ENCODE measurements at places on chromosomes 5 and 9.

- no peak for DNase-seq
These were observed 521.9 kb downstream of the TLE4 start for GRCh38 chr9:80093695-80094094.

DNA sequence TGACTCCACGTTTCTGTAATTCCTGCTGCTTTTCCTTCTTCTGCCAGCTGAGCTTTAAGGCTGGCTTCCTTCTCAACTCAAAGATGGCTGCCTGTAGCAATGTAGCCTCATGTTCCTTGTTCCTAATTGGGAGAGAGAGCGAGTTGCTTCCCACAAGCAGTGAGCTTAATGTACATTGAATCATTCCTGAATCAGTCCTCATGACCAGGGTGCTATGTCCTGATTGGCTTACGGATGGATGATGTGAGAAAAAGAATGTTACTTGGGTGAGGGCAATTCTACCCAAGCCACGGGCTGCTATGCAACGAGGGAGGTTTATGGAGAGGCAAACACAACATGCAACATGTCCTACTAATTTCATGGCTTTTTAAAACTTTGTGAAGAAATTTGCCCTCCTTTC is 356.2 kb downstream of the RASEF start:
- no peak for DNase-seq

DNA sequence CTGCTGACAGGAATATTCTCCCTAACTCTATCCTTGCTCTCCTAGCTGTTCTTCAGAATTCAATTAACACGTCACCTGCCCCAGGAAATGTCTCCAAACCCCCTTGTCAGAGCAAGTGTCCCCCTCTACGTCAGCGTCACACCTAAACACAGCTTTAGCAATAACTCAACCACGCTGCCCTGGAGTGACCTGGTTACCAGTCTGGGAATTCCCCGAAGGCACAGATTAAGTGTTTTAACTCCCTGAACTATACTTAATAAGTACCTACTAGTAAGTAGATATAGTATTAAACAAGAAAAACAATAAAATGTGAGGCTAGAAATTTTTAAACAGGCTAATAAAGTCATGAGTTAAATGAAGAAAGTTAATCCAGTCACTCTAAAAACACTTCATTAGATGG is 78.4 kb downstream of the FANCC start:
- no peak for DNase-seq

- DNase-seq, result no peak
These were observed 176.1 kb upstream of the RASEF start for GRCh38 chr9:83238871-83239640.

DNA sequence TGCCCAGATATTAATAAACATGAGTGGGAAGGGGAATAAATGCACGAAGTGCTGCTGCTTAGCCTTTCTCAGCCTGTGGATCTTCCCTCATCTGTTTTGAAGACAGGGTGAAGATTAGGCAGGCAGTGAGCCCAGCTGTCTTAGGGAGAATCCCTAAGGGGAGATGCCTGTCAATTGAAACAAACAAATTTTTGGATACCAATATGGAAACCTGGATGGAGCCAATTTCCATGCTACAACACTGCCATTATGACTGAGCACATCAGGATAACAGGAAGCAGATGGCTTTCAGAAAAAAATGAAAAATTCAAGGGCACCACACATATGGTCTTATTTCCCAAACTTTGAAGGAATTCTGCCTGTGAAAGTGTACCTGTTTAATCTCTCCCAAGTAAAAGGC is 80.3 kb downstream of the HMHB1 start:
- no peak for DNase-seq

GRCh38 chr9:27489087-27489876 is 34.8 kb upstream of the IFNK start:
- no peak for DNase-seq

GRCh38 chr5:143315929-143316328 is 87.6 kb downstream of the NR3C1 start:
- DNase-seq, result no peak

- DNase-seq, result no peak
These were observed 2.3 kb downstream of the CNOT8 start for GRCh38 chr5:154860765-154861164.

- no peak for DNase-seq
These were observed 317.3 kb upstream of the PRR16 start for GRCh38 chr5:120146787-120147186.

DNA sequence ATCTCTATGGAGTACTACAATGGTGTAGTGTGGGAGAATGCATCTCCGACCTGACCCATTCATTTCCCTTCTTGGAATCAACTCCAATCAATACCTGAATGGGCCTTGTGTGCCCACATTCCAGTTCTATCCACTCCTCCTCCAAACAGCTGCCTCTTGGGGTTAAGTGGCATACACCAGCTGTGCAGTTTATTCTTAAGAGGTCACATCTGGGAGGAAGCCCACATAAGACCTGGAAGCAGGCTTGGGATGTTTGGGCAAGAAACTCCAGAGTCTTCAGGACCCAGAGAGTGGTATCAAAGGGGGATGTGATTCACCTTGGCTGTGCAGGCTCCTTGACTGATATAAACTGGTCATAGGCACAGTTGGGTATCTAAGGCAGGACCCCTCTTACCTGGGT is 46.0 kb downstream of the ACTBL2 start:
- DNase-seq, result no peak

- no peak for DNase-seq
These were observed 71.8 kb downstream of the CAST start for GRCh38 chr5:96733771-96734500.

- DNase-seq, result no peak
These were observed 35.2 kb upstream of the PLEKHG4B start for GRCh38 chr5:56561-57290.

GRCh38 chr5:143573568-143574170 is 170.2 kb upstream of the NR3C1 start:
- DNase-seq, result no peak

DNA sequence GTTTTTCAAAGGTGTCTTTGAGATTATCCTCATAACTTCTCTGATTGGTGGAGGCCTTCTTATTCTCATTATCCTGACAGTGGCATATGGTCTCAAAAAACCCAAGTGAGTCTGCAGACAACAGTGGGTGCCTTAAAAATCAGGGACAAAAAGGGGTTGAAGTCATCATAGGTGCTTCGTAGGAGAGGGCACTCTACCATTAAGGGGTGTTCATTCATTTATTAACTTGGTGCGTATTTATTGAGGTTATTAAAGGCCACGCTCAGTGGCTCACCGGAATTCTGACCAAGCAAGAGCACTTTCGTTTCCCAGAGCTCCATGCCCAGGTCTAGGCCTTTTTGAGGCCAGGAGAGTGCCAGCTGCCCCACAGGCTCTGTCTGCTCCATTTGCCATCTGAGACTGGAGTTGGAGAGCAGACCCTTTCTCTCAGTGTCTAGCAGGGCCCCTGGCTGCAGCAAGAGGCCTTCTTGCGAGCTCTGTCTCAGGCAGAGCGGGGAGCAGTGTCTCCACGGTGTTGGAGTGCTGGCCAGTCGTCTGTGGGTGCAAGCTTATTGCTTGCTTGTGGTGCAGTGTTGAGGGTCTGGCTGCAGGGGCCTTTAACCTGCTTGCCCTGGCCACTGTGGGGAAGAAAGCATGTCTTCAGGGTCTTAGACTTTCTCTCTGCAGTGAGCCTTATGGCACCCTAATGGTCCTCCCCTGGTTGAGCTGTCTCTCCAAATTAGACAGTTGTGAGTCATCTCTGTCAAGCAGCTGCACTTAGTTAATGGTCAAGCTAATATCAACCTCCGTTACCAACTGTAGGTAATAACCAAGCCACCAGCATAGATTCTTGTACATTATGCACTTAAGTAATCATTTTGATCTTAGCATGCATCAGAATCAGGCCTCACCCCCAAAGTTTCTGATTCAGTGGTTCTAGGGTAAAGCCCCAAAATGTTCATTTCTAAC is 62.6 kb downstream of the IL31RA start:
- no peak for DNase-seq

GRCh38 chr9:37801287-37801850 is 772 bp downstream of the DCAF10 start:
- DNase-seq, result no peak

- no peak for DNase-seq
These were observed 299.9 kb downstream of the CSNK1G3 start for GRCh38 chr5:123811831-123812230.

DNA sequence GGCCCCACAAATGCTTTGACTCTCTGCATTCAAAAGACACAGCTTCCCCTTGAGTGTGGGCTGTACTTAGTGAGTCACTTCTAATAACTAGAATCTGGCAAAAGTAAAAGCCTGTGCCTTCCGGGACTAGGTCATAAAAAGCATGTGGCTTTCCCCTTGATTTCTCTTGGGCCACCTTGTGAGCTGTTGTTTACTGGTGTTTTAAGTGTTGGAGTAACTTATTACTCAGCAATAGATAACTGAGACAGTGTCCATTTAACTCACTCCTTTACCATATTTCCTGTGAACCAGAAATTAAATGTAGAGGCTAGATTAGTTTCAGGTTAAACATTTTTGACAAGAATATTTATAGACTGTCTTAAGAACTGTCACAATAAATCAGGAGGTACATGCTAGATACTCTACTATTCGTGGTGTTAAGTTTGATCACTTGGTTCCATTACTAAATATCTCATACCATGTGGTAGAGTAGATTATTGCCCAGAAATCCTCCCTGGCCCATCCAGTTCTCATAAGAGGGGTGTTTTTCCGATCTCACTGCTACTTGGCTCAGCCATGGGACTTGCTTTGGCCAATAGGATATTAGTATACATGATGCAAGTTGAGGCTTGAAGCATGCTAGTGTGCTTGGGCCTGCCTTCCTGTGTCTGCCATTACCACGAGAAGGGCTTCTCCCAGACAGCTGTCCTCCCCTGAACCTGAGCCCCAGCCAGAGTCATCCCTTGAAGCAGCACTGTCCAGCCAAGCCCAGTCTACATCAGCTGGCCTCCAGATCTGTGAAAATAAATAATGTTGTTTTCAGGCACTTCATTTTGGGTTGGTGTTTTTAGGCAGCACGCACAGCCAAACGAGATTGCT is 10.4 kb upstream of the CMBL start:
- no peak for DNase-seq

DNA sequence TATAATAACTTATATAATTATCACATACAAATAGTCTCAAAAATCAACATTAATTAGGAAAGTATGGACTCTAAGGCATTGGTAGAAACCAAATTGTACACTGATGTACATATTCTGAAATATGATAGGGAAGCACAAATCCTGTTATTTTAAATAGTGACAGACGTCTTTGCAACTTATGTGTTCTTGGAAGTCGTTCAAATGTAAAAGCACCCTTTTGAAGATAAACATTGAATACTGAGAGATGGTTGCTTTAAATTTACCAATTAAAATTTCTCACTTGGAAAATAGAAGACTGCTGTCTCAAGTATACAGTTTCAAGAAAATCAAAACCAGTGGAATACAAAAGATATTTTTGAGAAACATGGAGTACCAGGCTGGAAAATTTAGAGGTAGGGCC is 457.4 kb upstream of the NUDT12 start:
- no peak for DNase-seq

DNA sequence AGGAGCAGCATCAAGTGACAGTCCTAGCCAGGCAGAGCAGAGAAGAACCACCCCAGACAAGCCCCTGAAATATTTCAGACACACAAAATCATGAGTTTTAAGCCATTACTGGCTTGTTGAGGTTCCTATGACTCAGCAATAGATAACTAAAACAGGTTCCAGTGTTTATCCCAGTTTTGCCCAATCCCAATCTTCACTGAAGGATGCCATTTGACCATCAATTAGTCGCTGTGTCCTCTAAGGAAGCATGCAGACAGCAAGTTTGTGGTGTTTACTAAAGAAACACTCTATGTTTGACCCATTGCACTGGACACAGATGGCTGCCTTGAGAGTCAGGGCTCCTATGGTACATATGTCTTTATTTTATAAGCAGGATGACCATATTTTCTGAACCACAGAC is 186.7 kb downstream of the SYK start:
- DNase-seq, result no peak

DNA sequence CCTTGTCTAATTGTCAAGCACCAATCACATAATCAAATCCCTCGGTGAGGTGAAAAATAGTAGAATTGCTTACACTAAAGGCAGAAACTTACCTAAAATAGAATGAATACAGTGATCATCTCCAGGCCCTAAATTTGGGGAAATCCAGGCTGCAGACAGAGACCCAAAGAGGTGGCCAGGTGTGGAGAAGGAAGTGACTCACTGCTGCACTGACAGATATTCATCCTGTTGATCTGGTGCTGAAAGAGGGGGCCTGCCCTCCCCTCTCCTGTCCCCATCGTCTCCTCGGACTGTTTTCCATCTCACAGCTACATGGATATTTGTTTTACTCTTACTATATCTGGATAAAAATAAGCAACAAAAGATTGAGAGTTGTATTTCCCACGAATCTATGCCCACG is 15.9 kb downstream of the OR2Y1 start:
- no peak for DNase-seq

- no peak for DNase-seq
These were observed 12.0 kb upstream of the CTSL start for GRCh38 chr9:87713988-87714330.

DNA sequence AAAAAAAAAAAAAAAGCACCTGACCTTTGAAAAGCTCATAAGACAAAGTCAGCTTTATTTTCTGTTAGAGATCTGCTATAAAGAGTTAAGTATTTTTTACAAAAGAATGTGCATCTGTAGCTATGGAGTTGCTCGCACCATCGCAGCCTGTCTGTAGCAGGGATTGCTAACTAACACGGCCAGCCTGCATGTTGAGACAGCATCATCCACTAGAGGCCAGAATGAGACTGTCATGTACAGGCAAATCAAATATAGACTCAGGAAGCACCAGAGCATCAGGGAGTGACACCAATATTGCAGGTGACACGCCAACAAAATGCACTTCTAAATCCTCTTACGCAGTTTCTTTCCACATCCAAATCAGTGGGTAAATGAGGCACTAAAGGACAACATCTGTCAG is 136.3 kb upstream of the RASEF start:
- peak; percentile 44 for DNase-seq

- no peak for DNase-seq
These were observed 1710.1 kb upstream of the CDH9 start for GRCh38 chr5:28748446-28748845.

DNA sequence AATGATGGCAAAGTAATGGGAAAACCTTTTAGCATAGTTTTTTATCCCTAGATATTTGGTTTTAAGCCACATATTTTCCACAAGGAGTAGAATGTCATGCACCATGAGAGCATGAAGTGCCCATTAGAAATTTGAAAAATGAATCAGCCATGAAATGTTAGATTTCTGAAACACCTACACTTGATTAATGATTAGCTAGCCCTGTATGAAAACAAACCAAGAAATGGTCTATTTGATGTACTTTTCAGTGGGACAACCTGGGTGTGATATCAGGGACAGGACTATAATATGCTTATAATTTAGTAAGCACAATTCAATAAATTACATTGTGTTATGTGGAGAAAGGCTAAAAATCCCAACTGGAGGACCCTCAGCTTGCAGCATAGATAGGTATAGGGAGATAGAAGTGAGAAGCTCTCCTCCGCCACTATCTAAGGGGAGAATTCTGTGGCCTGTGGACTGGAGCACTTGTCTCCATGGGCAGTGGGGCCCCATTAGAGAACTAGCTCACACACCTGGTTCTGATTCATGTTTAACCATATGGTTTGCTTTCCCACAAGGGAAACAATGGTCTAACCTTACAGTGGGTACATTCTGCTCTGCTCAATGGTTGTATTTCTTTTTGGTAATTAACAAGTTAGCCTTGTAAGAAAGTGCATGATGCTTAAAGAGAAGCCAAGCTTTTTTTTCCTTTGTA is 35.2 kb downstream of the NUP214 start:
- no peak for DNase-seq

- no peak for DNase-seq
These were observed 81.2 kb downstream of the MTAP start for GRCh38 chr9:21883642-21884041.
